Large intestine (tissue), 12 donors: ENCODE measurements at places on chromosomes 4 and X.

DNA sequence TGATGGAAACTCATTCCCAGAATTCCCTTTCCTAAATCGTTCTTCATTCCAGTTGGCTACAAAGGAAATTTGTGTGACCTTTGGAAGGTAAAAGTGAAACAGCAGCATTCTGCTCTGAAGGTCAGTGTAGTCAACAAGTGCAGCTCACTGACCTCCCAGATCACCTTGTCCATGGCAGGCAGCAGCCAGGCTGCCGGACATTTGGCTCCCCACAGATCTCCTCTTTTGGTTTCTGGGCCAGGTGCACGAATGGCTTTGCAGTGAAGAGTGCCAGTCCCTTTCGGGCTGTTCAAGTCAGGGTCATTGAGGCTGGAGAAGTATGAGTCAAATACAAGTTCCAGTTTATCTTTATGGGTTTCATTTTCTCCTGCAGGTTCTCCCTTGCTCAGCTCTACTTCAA, 14.3 kb downstream of the GPRIN3 start:
- DNase-seq = no peak

- DNase-seq = peak; percentile 44
Observed at GRCh38 chrX:15564981-15565579, 35.7 kb downstream of the ACE2 start.

GRCh38 chrX:38154818-38155217, 65.9 kb downstream of the SRPX start:
- DNase-seq = no peak

DNA sequence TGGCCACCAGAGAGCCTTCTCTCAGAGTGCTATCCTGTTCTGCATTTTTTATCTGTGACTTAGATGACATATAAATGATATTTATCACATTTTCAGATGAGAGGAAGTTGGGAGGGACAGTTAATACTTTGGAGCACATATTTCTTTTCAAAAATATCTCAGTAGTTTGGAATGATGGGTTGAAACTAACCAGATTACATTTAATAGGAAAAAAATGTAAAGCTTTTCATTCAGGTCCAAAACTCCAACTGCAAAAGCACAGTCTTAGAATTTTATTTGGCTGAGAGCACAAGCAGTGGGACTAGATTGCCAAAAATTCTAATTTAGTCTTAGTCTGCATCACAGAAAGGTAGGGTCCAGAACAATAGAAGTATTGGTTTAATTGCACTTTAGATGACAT, 248.2 kb upstream of the TEX13A start:
- no peak for DNase-seq

DNA sequence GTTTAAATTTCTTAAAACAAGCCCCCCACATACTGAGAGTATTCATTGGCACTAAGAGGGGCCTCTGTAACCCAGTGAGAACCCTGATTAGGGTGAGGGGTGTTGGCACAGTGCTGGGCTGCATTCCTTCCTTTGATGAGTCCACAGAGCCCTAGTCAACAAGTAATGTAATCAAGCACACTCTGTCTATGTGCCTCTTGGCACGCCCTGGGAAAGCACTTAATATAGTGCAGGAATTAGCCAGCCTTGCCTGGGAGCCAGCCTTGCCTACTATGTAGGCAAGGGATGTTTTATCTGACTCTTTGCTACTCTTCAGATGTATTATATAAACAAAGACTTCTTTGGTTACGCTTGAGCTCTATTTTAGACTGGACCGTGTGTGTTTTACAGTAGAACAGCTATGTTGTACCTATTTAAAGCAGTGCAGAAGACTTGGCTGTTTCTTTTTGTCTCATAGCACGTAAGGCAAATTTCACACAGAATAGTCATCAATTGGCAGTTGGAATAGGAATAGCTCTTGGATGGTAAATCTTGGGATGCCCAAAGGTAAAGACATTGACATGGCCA, 64.3 kb downstream of the FRAS1 start:
- DNase-seq = no peak

DNA sequence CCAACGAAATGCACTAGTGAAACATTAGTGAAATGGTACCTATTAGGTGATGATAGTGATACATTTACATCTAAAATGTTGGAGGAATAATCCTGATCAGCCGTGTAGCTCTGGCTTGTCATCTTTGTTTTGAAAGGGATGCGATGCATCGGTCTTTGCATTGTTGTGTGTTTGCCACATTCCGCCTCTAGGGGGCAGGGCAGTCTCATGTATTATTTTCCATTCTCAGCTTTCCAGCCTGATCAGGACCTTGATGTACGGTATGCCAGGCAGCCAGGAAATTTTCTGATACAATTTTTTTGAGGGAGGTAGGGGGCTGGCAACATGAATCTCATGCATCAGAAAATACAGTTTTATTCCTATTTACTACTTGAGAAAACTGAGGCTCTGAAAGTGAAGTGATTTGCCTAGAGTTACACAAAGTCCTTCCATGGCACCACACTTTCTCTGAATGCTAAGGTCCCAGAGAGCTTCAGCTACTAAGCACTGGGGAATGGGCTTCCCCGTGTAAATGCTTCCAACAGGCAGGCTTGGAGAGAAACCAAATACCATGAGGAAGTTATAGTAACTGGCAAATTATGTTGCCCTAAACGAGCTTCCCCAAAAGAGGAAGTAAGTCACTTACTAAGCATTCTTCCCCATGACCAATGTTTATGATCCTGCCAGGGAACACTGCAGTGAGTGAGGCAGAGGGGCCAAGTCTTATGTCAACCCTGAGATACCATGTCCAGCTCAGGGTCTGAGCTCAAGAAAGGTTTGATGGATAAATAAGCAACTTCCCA, 31.8 kb upstream of the IQSEC2 start:
- peak; percentile 39 for DNase-seq
